ENCODE measurements at places on chromosomes 13 and 19. TPM values are rescaled to one million over a fixed set of nuclear protein-coding genes. Genes with fewer than 3 reads are reported as not detected.

Gene ZNF888
- total RNA-seq = 2.6 TPM

Gene SYCN
- total RNA-seq = not detected

Gene KIR2DL4
- 0.31 TPM for total RNA-seq

Gene CD209
- total RNA-seq = 0.19 TPM

Gene RAB3A
- total RNA-seq = 87.6 TPM

Gene ZNF480
- 8.4 TPM for total RNA-seq

Gene ZNF558
- 3.3 TPM for total RNA-seq

Gene VAV1
- total RNA-seq = not detected

Gene BRME1
- total RNA-seq = 1.6 TPM

Gene CDX2
- total RNA-seq = 0.32 TPM

Gene KIR2DL1
- total RNA-seq = not detected

Gene PRSS57
- 0.47 TPM for total RNA-seq

Gene BSG
- 448 TPM for total RNA-seq

Gene CYP4F3
- total RNA-seq = not detected

Gene PTGIR
- total RNA-seq = 0.15 TPM

Gene OR10H1
- total RNA-seq = 0.32 TPM

Gene PLEKHF1
- 1.1 TPM for total RNA-seq

Gene WDR88
- 0.63 TPM for total RNA-seq

Gene LENG1
- total RNA-seq = 11.8 TPM

Gene CD22
- not detected for total RNA-seq

Gene CEACAM8
- total RNA-seq = not detected

Gene GRIK5
- total RNA-seq = 0.45 TPM

Gene ALDH16A1
- total RNA-seq = 21.8 TPM

Gene CCDC70
- total RNA-seq = 0.31 TPM

Gene SIGLEC5
- total RNA-seq = not detected

Gene CCNA1
- total RNA-seq = 11.2 TPM

Gene FLT1
- 0.89 TPM for total RNA-seq

Gene NALCN
- 6.1 TPM for total RNA-seq

Gene EMP3
- total RNA-seq = 309 TPM

Gene CRB3
- 0.24 TPM for total RNA-seq

Gene FUT2
- total RNA-seq = 1.9 TPM

Gene TPTE2
- total RNA-seq = not detected

Gene FGF9
- total RNA-seq = 11.8 TPM

Gene KLK8
- not detected for total RNA-seq

Gene KCTD15
- 30.0 TPM for total RNA-seq

Gene ZNF726
- total RNA-seq = 6.5 TPM

Gene MIER2
- 6.9 TPM for total RNA-seq

Gene RGL3
- total RNA-seq = 1.1 TPM

Gene CD320
- 54.1 TPM for total RNA-seq

Gene MIPEP
- 18.5 TPM for total RNA-seq

Gene ZBTB32
- 1.7 TPM for total RNA-seq

Gene CELF5
- 32.0 TPM for total RNA-seq

Gene KLK5
- not detected for total RNA-seq

Gene ACP5
- 3.0 TPM for total RNA-seq

Gene SPATA13
- total RNA-seq = 25.2 TPM

Gene ZNF331
- total RNA-seq = 11.2 TPM

Data from motor neuron (in vitro differentiated cells).